Esophagus squamous epithelium (tissue), 5 donors: ENCODE measurements at places on chromosomes 1 and 21.

GRCh38 chr1:236809148-236809547 lies 14.1 kb downstream of the MTR start:
- DNase-seq = no peak
- no peaks in the 10 kb centered on the region for H3K4me1 ChIP-seq
- H3K4me3 ChIP-seq = no peak overlapping the region
- peaks cover 93% of the 10 kb centered on the region for H3K36me3 ChIP-seq

GRCh38 chr1:160256396-160257046 lies 5.8 kb downstream of the DCAF8 start:
- DNase-seq = no peak
- no peak overlapping the region for H3K4me3 ChIP-seq
- no peaks in the 10 kb centered on the region for H3K36me3 ChIP-seq
- peaks cover 62% of the 10 kb centered on the region for H3K4me1 ChIP-seq

GRCh38 chr1:109294481-109294880 lies 11.5 kb upstream of the PSRC1 start:
- H3K36me3 ChIP-seq = no peaks in the 10 kb centered on the region
- H3K4me3 ChIP-seq = no peak overlapping the region
- H3K27ac ChIP-seq = no peak overlapping the region
- H3K27me3 ChIP-seq = no peaks in the 10 kb centered on the region
- peaks cover 8% of the 10 kb centered on the region for H3K4me1 ChIP-seq

DNA sequence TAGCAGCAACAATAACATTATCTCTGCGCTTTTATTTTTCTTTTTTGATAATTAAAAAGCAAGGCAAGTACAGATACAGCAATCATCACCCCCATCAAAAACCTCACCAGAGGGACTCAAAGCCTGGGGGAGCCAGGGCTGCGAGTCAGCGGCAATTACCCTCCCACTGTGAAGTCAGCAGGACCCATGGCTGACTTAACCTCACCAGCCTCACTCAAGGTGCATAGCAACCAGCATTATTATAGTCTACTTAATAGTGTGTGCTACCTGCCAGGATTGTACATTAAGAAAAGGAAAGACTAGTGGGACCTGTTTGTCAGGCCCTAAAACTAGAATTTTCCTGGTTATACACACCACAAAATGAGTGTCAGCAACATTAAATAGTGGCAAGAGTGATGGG lies 28.9 kb upstream of the SERBP1 start:
- no peak overlapping the region for H3K27ac ChIP-seq
- H3K4me3 ChIP-seq = no peak overlapping the region
- no peaks in the 10 kb centered on the region for H3K27me3 ChIP-seq
- DNase-seq = no peak
- H3K4me1 ChIP-seq = no peaks in the 10 kb centered on the region

- no peaks in the 10 kb centered on the region for H3K36me3 ChIP-seq
- H3K4me1 ChIP-seq = no peaks in the 10 kb centered on the region
- no peak overlapping the region for H3K4me3 ChIP-seq
Measured at GRCh38 chr21:15592271-15592860, 137.4 kb upstream of the USP25 start.
